ENCODE measurements at places on chromosomes 13 and 19.

DNA sequence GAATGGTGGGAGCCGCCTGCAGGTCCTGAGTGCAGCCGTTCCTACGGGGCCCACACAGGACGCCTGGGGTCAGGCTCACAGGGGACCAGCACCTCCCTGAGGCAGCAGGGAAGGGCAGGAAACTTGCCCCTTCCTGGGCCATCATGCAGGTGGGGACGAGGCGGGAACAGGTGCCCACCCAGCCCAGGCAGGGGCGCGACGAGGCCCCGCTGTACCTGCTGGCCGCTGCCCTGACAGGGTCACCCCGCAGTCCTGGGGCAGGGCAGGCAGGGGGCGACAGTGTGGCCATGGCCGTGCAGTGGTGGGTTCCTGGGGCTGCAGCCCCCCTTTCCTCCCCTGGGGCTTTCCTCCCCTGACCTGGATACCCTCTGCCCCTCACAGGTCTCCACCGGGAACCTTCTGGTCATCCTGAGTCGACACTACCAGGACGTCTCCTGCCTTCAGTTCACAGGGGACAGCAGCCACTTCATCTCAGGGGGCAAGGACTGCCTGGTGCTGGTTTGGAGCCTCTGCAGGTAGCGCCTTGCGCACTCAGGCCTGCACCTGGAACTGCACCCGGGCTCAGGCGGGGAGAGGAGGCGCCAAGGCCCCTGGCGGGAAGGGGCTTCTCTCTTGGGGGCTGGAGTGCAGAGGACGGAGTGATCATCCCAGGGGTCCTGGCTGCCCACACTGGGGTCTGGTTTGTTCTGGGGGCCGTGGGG lies 5.4 kb downstream of the WDR18 start:
- DNase-seq = no peak
- peaks cover 81% of the 10 kb centered on the region for H3K36me3 ChIP-seq
- H3K4me1 ChIP-seq = peaks cover 11% of the 10 kb centered on the region

GRCh38 chr13:30928978-30929377 lies 3.5 kb upstream of the TEX26 start:
- H3K27me3 ChIP-seq = no peaks in the 10 kb centered on the region
- peaks cover 78% of the 10 kb centered on the region for H3K4me1 ChIP-seq
- H3K4me3 ChIP-seq = no peak overlapping the region
- no peaks in the 10 kb centered on the region for H3K36me3 ChIP-seq
- H3K27ac ChIP-seq = peak overlapping the region; percentile 90
- no peak for DNase-seq

GRCh38 chr19:1618157-1619093 lies 13.2 kb upstream of the UQCR11 start:
- no peak for DNase-seq
- H3K4me3 ChIP-seq = no peak overlapping the region
- H3K4me1 ChIP-seq = no peaks in the 10 kb centered on the region
- no peaks in the 10 kb centered on the region for H3K27me3 ChIP-seq
- no peak overlapping the region for H3K27ac ChIP-seq
- peaks cover 97% of the 10 kb centered on the region for H3K36me3 ChIP-seq

DNA sequence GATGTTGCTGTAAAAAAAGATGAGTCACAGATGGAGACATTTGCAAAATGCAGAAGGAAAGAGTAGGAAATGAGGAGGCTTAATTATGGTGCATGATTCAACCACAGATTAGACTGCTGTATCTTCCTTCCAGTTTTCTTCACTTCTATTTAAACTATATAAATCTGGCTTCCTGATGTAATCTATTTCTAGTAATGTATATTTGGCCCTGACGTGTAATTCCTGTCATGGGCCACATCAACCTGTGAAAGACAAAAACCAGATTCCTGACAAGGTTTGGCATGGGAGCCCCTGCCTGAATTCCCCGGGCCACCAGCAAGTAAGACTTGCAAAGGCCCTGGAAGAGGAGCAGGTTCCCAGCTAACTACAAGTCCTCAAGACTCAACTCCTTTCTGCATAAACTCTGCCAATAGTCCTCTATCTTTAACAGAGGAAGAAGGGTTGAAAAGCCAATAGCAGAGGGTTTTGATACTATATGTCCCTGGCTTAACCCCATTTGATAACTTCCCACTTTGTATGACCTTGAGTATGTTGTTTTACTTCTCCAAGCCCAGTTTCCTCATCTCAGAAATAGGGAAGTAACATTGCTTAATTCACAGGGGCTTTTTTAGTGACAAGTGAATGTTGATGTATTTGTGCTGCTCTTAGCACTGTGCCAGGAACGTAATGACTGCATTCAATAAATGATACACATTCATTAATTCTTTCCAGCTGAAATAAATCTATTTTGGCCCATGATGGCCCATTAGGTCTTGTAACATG lies 172.7 kb downstream of the SPRY2 start:
- H3K4me1 ChIP-seq = no peaks in the 10 kb centered on the region
- no peak for DNase-seq
- H3K27ac ChIP-seq = no peak overlapping the region
- no peaks in the 10 kb centered on the region for H3K27me3 ChIP-seq
- H3K36me3 ChIP-seq = no peaks in the 10 kb centered on the region
- H3K4me3 ChIP-seq = no peak overlapping the region

DNA sequence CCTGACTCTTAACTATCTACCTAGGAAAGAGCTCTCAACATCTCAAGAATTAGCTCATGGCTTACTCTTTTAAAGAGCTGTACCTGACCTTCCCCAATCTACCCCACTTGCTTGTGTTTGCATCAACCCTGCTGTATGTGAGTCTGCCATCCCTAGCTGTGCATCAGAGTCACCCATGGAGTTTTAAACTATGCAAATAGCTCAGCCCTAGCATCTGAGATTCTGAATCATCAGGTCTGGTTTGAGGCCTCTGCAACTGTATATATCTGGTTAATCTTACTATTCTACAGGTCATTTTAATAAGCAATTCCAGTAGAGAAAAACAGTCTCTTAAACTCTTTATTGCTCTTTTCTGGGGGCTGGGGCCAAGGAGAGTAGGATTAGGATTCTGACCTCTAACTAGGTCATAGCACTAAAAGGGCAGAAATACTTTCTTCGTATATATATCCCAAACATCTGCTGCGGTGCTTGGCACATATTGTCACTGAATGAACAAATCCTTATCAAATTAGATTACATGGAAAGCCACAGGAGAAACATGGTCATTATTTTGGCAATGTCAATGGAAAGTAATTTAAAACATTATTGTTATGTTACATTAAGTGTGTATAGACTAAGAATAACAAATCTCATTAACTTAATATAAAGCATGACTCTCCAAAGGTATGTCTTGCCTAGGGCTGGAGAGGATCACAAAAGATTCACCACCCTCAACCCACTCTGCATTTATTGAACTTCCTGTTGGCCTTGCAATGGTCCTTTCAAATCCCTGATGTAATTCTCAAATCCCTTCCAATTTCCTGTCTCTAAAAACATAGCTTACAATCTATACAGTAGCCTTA lies 232.2 kb downstream of the DACH1 start:
- no peaks in the 10 kb centered on the region for H3K4me1 ChIP-seq
- no peaks in the 10 kb centered on the region for H3K27me3 ChIP-seq
- H3K4me3 ChIP-seq = no peak overlapping the region
- no peaks in the 10 kb centered on the region for H3K36me3 ChIP-seq
- no peak overlapping the region for H3K27ac ChIP-seq
- DNase-seq = no peak

- no peaks in the 10 kb centered on the region for H3K27me3 ChIP-seq
- peak within 1 kb of the TSS; percentile 83 for H3K27ac ChIP-seq
- H3K4me1 ChIP-seq = peaks cover 58% of the 10 kb centered on the region
- DNase-seq = peak; percentile 90
Observed at GRCh38 chr19:572140-572742, at the start of gene BSG. Gene BSG (plus strand): TSS chr19:572596. CDS start chr19:572635, 39 bp downstream.

All from esophagus squamous epithelium (tissue), 5 donors.